ENCODE measurements at places on chromosomes 7 and 10.

- no peak for DNase-seq
These were observed 139.8 kb downstream of the ADARB2 start for GRCh38 chr10:1597370-1598146.

DNA sequence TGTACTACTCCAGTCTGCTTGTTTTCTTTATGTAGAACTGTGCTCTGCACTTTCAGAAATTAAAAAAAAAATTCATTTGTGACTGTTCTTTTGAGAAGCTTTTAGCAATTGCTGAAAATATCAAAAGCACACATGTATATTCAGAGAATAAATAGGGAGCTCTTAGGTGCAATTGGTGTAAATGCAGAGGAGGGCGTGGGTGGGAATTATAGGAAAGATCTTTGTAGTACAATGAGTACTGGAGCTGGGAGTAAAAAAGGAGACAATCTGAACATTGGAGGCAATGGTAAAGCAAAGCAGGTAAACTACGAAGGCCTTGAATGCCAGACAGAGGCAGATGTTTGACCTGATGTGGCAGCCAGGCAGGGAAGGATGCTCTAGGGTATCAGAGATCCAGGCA is 267.5 kb downstream of the SORCS3 start:
- no peak for DNase-seq

DNA sequence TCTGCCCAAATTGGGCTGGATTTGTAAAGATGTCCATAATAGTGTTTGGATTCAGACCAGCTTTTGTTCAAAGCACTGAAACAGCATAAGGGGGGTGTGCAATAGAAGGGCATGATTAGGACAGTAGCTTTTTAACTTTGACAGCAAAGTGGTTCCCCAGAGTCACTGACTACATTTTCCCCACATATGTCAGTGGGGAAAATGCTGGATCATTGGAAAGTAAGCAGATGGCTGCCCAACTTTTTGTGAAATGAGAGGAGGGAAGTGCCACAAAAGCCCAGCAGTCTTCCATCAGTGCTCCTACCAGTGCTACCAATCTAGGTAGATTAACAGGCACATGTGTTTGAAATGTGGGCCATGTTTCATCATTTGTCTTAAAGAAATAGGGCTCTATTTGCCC is 162.8 kb downstream of the FZD1 start:
- no peak for DNase-seq

- DNase-seq: no peak
These were observed 130.7 kb downstream of the PIP4K2A start for GRCh38 chr10:22583683-22584082.

DNA sequence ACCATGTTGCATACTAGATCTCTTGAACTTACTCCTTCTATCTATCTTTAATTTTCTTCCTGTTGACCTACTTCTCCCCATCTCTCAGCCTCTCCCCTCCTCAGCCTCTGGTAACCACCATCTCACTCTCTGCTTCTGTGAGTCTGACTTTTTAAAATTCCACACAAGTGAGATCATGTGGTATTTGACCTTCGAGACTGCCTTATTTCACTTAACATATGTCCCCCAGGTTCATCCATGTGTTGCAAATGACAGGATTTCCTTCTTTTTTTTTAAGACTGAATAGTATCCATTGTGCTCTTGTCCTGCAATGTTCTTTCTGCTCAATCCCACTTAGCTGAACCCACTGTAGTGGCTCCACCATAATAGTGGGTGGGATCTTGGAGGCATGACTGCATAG is 51.4 kb upstream of the DNAJC1 start:
- no peak for DNase-seq

- no peak for DNase-seq
These were observed 54.9 kb downstream of the IKZF1 start for GRCh38 chr7:50359258-50359994.

GRCh38 chr10:79042639-79043411 is 25.9 kb upstream of the ZMIZ1 start:
- no peak for DNase-seq

DNA sequence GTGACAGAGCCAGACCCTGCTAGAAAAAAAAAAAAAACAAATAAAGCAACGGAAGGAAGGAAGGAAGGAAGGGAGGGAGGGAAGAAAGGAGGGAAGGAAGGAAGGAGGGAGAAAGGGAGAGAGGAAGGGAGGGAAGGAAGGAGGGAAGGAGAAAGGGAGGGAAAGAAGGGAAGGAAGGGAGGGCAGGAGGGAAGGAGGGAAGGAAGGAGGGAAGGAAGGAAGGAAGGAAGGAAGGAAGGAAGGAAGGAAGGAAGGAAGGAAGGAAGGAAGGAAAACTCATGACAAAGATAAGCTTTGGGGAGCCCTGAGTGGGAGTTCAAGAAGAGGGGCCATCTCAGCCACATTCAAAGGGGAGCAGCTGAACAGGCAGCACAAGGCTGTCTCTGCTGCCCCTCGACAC is 124.7 kb upstream of the MGMT start:
- DNase-seq: no peak

DNA sequence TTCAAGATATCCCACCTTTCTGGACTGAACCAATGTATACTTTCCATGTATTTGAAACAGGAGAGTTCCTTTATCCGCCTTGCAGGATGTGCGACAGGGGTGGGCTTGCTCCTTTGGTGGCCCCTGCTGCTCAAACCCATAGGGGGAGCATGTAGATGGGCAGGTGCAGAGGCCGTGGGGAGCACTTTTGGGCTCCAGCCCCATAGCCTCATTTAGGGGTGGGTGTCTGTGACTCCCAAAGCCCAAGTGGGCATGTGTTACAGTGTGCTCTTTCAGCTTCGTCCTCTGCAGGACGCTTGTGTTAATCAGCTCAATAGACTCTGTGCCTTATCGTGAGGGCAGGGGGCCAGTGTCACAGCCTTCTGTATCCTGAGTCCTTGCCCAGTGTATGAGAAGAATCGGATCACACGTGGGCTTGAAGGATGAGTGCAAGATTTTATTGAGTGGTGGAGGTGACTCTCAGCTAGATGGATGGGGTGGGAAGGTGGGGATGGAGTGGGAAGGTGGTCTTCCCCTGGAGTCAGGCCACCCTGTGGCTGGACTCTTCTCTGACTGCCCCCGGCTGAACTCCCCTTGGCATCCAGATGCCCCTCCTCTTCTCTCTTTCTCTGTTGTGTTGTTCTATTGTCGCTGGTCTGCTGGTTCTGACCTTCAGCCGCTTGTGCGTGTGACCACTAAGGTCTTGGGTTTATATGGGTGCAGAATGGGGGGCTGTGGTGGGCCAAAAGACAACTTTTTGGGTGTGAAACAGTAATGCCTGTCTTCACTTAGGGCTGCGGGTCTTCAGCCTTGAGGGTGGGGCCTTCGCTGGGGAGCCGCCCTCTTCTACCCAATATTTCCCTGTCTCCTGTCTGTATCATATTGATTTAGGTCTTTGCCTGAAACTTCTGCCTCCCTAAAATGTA is 262.2 kb downstream of the GLRX3 start:
- no peak for DNase-seq

- peak; percentile 66 for DNase-seq
These were observed at the start of gene ZNF503 for GRCh38 chr10:75401569-75402485. Gene ZNF503, minus strand, starts transcription at chr10:75401764. Its CDS starts 345 bp downstream, at chr10:75401419.

DNA sequence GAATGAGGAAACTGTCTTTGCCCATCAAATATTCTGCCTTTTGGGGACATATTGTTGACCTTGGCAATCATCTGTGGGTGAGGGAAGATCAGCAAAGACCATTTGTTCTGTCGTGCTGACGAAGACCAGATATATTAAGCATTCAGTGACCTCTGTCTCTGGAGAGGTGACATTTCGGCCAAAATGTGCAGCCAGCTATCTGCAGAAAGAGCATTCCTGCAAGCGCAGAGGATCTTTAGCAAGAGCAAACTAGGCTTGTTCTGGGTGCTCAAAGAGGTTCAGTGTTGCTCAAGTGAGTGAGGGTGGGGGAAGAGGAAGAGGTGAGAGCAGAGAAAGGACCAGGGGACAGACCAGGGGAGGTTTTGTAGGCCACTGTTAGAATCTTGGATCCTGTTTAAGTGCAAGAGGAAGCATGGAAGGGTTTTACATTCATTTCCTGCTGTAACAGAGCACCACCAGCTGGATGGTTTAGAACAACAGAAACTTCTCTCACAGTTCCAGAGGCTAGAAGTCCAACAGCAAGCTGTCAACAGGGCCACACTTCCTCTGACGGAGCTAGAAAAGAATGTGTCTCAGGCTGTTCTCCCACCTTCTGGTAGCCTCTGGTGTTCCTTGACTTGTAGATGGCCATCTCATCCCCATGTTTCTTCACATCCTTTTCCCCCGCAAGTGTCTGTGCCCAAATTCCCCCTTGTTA is 11.2 kb downstream of the C10orf120 start:
- no peak for DNase-seq

DNA sequence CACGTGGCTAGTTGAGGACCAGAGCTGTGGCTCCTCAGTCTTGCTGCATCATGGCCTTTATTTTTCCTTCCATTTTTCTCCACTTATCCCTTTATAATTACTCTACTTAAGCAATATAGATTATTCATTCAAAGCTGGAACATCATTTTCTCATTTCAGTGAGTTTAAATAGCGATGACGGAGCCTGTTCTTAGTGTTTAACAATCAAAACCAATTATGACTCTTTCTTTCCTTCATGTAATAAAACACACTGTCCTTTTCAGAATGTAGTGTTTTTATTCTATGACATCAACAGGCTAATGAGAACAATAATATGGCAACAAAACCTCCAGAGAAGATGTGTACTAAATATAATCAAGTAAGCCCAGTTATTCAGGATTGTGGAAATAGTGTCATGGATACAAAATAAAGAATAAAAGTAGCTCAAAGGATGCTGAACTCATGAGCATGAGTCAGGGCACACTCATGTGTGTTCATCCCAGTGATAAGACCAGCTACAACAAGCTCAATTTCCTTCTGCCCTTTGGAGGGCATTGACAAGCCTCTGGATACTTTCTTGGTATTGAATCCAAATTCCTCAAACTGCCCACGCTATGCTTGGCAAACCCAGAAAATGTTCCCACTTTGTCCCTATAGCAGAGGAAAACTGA is 188.4 kb downstream of the CYP26A1 start:
- DNase-seq: no peak

DNA sequence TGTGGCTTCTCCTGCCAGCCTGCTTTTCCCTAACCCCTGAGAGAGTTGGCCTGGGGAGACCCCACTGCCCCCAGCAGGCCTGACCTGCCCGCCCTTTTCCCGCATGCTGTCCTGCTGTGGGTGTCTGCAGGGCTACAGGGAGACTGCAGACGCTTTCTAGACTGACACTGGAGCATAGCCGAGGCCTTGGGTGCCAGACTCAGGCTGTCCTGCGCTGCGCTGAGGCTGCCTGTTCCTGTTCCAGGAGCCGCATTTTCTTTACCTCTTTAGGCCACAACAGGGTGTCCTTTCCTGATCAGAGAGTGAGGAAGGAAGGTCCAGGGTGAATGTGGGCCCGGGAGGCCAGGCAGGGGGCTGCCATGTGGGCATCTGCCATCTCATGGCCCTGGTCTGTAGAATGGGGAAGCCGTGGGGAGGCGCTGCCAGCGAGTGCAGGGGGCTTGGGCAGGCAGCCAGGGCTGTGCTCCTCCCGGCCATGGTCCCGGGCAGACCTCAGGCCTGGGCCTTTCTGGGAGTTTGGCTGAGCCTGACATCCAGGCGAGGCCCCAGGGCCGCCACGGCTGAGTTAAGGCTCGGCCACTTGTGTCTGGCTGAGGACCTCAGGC is 3.6 kb downstream of the PWWP2B start:
- no peak for DNase-seq

DNA sequence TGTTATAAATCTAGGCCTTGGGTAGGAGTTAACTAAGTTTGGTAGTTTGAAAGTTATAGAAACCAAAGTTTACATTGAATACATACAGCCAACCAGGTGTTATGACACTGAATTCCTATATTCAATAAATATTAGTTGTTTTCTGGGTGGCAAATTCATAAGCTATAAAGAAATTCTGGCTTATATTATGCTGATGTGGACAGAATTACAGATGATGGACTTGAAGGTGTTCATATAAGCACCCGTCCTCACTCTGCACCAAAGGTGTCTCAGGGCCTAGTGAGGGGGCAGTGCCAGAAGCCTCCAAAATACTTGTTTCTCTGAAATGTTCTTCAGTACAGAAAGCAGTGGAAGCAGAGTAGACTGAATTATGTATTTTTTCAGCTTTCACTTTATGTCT is 973.0 kb downstream of the CNTNAP2 start:
- no peak for DNase-seq

DNA sequence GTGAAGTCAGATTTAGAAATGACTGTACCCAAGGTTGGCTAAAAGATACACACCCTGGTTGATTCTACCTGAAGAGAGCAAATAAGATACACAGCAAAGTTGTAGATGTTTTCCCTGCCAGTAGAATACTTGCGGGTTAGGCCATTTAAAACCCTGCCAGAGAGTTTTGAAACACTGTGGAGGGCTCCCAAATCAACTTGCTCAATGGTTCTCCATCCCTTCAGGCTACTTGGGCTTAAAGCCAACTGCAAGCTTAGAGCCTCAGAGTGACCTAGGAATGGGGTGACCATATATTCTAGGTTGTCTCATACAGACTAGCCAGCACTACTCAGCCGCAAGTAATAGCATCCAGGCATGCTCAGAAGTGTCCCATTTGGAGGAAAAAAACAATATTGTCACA is 10.0 kb downstream of the CAV1 start:
- DNase-seq: no peak

DNA sequence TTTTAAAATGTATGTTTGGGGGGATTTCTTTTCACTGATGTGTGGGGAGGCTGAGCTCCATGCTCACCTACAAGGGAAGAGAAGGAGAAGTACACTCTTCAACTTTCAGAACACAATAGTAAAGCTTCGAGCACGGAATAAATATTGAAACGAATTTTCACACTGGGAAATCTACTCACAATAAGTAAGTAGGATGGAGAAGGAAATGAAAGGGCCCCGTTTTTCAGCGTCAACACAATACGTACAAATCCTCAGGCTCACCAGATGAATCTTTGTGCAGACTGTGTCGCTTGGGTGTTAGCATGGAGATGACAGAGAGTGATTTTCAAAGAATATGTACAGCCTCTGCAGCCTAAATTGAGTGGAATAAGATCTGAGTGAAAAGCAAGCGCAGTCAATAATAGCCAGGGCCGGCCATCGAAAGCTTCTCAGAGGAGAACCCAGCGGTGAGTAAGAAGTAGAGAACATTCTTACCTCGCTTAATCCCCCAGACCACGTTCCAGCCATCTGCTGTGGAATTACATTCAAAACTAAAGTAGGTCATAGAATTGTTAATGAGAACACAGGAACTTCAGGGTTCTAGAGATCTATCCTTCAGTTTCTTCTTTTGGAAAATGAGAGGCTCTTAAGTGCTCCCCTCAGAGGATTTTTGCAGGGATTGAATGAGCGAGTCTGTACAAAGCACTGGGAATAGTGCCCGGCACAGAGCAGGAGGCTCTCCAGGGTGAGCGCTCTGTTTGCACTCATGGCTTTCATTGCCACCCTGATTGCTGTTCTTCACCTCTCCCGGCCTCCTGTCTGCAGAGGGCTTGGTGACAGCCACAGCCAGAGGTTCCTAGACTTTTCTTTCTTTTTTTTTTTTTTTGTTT is 292.8 kb downstream of the SFMBT2 start:
- DNase-seq: no peak

- DNase-seq: no peak
These were observed 58.0 kb downstream of the PDSS1 start for GRCh38 chr10:26755443-26755903.

GRCh38 chr7:159068893-159069448 is 75.7 kb downstream of the VIPR2 start:
- no peak for DNase-seq

- no peak for DNase-seq
These were observed 40.6 kb downstream of the NHLRC2 start for GRCh38 chr10:113895018-113895417.
